ENCODE measurements at places on chromosomes 5 and 9. TPM values are rescaled to one million over a fixed set of nuclear protein-coding genes. Genes with fewer than 3 reads are reported as not detected.

DNA sequence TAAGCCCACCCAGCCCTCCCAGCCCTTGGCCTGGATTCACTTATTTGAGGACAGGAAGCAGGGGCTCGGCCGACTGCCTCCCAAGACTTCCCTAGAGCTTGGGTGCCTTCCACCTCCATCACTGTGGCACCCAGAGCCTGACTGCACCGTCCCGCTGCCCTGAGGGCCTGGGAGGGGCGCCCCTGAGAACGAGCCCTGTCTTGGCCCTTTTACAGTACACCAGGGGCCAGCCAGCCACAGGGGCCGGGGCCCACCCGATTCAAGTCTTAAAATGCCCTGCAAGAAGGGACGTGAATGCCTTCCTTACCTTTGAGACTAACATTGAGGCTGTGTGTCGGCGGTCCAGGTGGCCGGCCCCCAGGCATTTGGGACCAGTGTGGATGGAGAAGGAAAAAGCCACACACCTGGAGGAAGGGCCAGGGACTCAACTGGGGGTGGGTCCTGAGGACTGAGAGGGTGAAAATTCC lies 16.8 kb downstream of the FAM78A start:
- H3K4me1 ChIP-seq, result no peaks in the 10 kb centered on the region
- no peaks in the 10 kb centered on the region for H3K36me3 ChIP-seq
- no peaks in the 10 kb centered on the region for H3K27me3 ChIP-seq
- DNase-seq, result peak; percentile 48

- H3K36me3 ChIP-seq, result no peaks in the 10 kb centered on the region
- H3K27ac ChIP-seq, result no peak overlapping the region
- no peaks in the 10 kb centered on the region for H3K27me3 ChIP-seq
- no peak overlapping the region for H3K4me3 ChIP-seq
- H3K4me1 ChIP-seq, result peaks cover 5% of the 10 kb centered on the region
- no peak for DNase-seq
Observed at GRCh38 chr9:71518045-71518827, 250.1 kb downstream of the CEMIP2 start.

The LAMC3 gene
- total RNA-seq, result 16.7 TPM

DNA sequence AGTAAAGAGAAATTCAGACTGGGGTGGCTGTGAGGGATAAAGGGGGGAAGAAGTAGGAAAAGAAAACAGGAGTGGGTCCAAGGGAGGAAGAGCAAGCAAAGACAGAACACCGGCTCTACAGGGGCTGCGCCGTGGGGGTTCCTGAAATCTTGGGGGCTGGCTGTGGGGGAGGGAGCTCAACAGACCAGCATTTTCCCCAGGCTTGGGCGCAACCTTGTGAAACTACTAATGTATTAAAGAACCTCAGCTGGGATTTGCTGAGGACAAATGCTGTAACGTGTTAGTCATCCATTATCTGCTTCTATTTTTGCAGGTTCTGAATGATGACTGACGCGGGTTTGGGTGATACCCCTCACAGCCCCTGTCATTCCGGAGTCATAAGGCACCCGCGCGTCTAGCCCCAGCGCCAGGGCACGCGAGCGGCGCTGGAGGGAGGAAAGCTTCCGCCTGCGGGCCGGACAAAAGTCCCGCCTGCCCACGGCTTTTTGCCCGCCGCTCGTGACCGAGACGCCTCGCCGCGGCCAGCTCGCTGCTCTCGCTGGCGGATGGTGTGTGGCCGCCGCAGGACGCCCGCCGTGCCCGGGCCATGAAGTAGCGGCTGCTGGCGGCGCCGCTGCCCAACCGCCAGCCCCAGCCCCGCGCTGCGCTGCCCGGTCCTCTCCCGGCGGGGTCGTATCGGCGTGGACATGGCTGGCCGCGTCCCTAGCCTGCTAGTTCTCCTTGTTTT lies 110.6 kb downstream of the PAM start:
- H3K27ac ChIP-seq, result peak overlapping the region; percentile 95
- no peaks in the 10 kb centered on the region for H3K27me3 ChIP-seq
- H3K4me3 ChIP-seq, result peak overlapping the region; percentile 91
- H3K4me1 ChIP-seq, result peaks cover 7% of the 10 kb centered on the region

DNA sequence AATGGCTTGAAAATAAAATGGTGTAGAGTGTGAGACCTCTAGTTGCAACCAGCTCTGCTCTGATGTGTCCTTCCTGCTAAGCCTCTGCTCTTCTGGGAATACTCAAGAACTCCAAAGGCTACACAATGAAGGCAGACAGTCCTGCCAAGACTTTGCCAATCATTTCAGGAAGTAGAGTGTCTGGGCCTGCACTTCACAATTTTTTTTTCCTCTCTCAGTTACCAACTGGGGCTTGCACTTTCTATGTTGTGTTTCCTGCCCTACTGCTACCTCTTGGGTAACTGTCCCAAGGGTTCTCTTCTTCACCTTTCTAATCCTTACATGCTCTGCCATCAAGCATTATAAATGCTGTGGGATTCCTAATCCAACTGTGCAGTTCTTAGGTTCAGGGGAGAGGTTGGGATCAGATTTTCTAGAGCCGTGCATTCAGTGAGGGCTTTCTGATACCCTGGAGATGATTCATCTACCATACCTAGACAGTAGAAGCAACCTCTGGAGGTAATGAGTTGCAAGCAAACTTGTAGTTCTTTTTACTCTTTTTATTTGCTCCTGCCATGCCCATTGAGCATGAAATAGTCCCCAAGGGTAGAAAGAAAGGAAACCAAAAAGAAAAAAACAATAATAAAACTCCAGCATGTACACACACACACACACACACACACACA lies 365.9 kb downstream of the MLLT3 start:
- H3K4me3 ChIP-seq, result no peak overlapping the region
- H3K27ac ChIP-seq, result no peak overlapping the region
- no peaks in the 10 kb centered on the region for H3K4me1 ChIP-seq
- H3K36me3 ChIP-seq, result no peaks in the 10 kb centered on the region
- no peak for DNase-seq
- H3K27me3 ChIP-seq, result no peaks in the 10 kb centered on the region

GRCh38 chr5:146669656-146670055 lies 153.7 kb upstream of the GPR151 start:
- H3K36me3 ChIP-seq, result no peaks in the 10 kb centered on the region
- H3K4me3 ChIP-seq, result no peak overlapping the region
- no peaks in the 10 kb centered on the region for H3K27me3 ChIP-seq
- DNase-seq, result no peak

DNA sequence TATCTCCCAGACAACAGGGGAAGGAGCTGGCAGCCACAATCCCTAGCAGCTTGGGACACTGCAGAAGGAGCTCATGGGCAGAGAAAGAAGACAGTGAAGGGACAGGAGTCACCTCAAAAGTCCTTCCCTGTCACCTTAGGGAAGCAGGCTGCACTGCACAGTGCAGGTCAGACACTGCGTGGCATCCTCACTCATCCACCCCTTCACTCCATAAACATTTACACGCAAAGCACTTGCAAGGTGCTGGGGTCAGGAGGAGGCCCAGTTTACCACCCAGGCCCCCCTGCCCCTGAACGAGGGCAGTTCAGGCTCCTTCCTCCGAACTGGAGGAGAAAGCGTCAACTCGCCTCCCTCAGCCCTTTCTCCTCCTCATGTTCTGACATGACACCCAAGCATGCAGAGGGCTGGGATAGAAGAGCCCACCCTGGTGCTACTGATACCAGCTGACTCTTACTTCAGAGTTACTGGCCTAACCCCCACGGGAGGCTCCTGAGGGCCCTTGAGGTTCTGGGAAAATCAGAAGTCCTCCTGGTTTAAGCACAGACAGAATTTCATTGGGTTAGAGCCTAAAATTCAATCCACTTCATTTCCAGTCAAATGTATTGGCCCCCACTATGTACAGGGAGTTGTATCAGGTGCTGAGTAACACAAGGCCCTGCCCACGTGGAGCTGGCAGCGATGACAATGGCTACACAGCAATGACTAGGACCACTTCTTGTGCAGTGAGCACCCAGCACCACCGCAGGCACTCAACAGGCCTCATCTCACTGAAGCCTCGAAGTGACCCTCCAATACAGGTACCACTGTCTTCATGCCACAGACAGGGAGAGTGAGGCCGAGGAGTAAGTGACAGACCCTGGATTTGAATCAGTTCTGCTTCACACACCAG lies 70.4 kb downstream of the RAPGEF1 start:
- peaks cover 31% of the 10 kb centered on the region for H3K4me1 ChIP-seq
- peaks cover 5% of the 10 kb centered on the region for H3K36me3 ChIP-seq
- no peak overlapping the region for H3K4me3 ChIP-seq
- no peak for DNase-seq

The FOXI1 gene
- total RNA-seq, result 4.7 TPM

All from endodermal cell (in vitro differentiated cells).